ELR (cell line): ENCODE measurements at places on chromosomes 12 and 14.

- DNase-seq = no peak
Measured at GRCh38 chr12:94282675-94283074, 134.3 kb downstream of the PLXNC1 start.

GRCh38 chr12:120075034-120075616, 41.4 kb downstream of the RAB35 start:
- no peak for DNase-seq

DNA sequence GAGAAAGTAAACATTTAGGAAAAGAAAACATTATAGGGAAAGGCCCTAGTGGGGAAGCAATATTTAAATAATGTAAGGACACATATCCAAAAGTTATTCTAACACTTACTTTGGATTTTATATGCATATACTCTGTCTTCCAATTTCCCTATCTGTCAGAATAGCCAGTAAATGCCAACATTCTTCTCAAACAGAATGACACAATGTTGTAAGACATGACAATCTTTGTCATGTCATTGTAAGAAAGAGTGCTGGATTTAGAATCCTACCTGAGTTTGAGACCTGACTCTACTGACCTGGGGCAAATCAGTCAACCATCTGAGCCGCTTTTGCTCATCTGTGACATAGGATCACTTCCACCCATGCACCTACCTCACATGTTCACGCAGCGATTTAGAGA, 198.3 kb downstream of the PHLDA1 start:
- DNase-seq = no peak

- DNase-seq = peak; percentile 96
Measured at GRCh38 chr14:92503756-92504491, 9.7 kb upstream of the RIN3 start.

DNA sequence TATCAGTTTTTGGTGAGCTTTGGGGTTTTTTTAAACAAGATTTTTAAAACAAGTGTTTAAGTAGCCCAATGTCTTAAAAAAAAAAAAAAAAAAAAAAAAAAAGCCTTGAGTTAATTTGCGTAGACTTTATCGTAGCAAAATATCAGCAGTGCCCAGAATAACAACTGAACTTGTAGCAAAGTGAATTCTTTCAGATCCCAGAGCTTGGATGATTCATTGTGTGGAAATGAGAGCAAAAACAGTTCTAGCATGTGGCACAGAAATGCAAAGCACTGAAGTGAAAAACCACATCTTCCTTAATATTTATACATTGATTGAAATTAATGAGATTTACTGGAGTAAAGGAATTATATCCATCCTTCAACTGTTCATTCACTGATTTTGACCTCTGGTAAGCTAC, 258.1 kb downstream of the EGLN3 start:
- peak; percentile 81 for DNase-seq

- DNase-seq = no peak
Measured at GRCh38 chr14:24843494-24843893, 206.5 kb downstream of the STXBP6 start.

DNA sequence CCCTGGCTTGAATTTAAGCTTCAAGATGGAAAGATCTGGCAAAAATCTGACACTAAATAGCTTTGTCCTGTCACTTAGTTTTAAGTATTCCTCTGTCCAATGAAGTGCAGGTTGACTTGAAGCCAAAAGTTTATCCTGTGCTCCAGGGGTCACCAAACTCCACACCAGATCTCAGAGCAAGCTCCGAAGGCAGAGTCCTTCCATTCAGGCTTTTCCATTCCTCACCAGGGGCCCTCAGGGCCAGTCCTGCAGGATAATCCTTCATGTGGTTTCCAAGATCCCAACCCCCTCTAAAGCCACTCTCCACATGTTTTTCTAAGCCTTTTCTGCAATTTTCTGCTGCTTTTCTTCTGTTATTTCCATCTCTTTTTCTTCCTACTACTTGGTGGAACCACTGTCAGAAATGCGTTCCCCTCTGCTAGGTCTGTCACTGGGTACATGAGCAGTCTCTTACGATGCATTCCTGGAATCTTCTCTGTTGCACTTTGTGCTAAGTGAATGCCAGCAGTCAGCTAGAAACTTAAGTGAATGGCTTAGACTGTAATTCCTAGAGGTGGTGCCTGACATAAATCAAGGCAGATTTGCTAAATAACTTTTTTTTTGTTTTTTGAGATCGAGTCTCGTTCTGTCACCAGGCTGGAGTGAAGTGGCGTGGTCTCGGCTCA, 251.4 kb downstream of the MSRB3 start:
- no peak for DNase-seq

DNA sequence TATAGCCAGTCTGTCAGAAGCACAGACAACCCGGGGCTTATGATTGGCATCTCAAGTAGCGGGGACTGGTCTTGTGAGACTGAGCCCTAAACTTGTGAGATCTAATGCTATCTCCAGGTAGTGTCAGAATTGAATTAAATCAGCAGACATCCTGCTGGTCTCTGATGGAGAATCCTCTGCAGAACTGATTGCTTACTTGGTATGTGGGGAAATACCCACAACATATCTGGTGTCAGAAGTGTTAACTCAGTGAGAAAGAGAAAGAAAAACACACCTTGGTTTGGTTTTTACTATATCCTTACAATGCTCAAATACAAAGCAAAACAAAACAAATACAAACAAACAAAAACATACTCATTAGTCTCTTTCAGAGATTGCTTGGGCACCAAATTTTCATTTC, 10.0 kb downstream of the SEL1L start:
- DNase-seq = no peak

GRCh38 chr12:8499616-8500015, 13.7 kb upstream of the CLEC4D start:
- DNase-seq = no peak
